ENCODE measurements at places on chromosomes 7 and 10. TPM values are rescaled to one million over a fixed set of nuclear protein-coding genes. Genes with fewer than 3 reads are reported as not detected.

DNA sequence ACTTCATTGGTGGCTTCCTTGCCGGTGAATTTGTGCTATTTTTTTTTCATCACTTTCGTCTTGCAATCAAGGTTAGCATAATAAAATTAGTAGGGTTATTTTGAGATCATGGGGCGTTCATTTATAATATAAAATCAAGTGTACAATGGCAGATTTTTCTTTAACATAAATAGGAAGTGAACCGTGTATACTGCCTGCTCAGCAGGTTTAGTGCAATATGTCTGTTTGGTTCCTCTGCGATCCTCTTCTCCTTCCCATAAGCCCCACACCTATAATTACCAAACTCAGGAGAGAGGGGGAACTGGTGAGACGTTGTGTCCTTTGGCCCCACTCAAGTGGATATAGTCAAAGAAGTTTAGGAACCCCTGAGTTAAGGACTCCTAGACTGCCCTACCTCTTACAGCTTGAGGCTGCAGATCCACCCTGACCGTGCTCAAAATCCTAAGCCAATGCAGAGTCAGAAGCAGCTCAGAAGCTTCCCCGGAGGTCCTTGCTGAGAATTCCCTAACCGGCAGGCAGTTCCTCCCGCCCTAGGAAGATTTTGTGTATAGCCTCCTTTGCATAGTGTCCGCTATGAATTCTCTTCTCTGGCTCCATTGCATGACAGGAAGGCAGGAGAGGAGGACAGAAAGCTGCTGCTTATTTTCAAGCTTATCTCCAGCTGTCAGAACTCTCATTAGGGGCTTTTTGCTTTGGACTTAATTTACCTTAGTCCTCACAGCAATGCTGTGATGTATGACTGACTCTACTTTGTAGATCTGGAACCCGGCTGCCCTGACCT lies 41.5 kb downstream of the PYROXD2 start:
- no peak for DNase-seq

DNA sequence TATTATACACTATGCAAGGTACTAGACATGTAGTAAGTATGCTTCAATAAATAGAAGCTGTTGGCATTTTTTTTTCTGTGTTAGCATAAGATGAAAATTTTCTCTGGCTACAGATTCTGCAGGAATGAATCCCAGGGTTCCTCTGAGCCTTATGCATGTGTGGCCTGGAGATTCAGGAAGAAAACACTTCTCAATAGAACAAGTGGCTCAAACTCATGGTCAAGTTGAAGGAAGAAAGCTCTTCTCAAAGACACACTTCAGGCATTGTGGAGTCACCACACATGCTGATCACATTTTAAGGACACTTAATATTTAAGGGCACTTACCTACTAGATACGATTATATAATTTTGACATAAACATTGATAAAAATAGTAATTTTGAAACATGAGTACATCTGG lies 19.5 kb downstream of the DNAH11 start:
- DNase-seq, result no peak

DNA sequence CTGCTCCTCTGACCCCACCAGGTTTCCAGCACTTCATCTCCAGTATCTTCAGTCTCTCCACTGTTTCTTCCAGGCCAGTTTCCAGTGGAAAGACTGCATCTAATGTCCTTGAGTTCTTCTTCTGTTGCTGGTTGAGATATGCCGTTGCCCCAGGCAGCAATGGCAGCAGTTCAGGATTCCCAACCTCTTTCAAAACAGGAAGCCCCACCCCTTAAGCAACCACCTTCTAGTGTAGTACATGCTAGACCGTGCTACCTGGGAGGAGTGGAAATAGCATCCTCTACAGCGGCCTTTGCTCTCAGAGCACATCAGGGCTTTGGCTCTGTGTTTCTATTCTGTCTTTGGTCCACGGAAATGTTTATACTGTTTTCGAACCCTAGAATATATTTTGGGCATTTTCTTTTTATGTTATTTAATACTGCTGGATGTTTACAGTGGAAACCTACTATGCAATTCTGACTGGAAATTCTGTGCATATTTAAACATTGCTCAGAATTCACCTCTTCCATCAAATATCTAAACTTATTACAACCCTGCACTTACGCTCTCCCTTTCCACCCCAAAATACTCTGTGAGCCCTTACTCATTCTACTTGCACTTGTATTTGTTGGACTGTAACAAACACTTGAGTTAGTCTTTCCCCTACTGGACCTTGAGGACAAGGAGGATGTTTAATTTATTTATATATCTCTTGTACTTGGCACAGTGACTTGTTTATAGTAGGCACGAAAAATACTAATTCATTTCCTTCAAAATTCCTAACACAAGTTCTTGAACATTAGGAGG lies 8.5 kb upstream of the BPGM start:
- DNase-seq, result no peak

DNA sequence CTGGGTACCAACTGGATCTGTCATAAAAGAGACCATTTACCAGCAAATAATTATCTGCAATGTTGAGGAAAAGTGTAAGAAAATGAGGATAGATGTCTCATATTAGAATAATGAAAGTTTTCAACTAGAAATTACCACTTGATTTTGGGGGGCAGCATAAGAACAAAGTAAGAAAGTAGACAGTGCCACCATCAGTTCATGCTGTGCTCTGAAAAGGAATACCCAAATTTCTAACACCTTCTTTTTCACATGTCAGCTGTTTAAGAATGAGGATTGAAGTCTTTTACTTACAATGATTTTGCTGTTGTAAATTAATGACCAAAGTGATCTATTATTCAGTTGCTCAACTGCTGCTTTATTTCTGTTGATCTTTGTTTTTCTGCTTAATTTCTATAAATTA lies 578.3 kb downstream of the ETV1 start:
- no peak for DNase-seq

DNA sequence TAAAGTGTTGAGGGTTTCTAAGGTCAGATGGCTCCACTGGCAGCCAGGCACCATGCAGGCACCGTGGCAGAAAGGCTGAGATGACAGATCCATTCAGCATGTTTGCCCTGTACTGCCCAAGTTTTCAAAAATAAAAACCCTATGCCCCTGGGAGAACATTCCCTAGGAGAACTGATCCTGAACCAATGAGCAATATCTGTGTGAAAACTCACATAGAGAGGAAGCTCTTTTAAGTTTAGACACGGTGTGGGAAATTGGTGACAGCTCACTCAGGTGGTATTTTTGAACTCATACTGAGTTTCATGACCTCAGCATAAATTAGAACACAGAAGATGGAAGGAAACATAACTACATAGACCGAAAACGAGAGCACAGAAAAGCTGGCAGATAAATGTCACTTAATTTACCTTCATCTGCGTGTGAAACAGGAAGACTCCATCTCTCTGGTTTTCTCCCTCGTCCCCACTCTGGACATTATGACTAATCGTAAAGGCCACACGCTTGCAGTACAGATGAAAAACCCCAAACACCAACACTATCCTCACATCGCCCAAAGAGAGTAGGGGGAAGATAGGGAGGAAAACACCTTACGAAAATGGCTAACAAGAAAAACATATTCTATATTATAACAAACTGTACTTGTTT lies 127.8 kb downstream of the ICA1 start:
- no peak for DNase-seq

GRCh38 chr10:127813290-127813689 lies 76.3 kb downstream of the FOXI2 start:
- DNase-seq, result no peak

The ABCC2 gene
- 2.9 TPM for total RNA-seq

The NUB1 gene
- total RNA-seq, result 47.5 TPM

The CYP2C19 gene
- not detected for total RNA-seq

The RBM33 gene
- 117 TPM for total RNA-seq

The PDE6C gene
- total RNA-seq, result not detected

All from activated B cell treated with CpG ODN at 0.5 μM for 24 hours (primary cell).